Suppressor macrophage treated with lipopolysaccharide for 1 hour (primary cell): ENCODE measurements at places on chromosomes 11 and 22.

- DNase-seq = no peak
These were observed 256.4 kb upstream of the SESN3 start for GRCh38 chr11:95487391-95487790.

- no peak for DNase-seq
These were observed 14.7 kb downstream of the APOL3 start for GRCh38 chr22:36145881-36146280.

- no peak for DNase-seq
These were observed 6.3 kb downstream of the OVOL1 start for GRCh38 chr11:65793144-65793581.

DNA sequence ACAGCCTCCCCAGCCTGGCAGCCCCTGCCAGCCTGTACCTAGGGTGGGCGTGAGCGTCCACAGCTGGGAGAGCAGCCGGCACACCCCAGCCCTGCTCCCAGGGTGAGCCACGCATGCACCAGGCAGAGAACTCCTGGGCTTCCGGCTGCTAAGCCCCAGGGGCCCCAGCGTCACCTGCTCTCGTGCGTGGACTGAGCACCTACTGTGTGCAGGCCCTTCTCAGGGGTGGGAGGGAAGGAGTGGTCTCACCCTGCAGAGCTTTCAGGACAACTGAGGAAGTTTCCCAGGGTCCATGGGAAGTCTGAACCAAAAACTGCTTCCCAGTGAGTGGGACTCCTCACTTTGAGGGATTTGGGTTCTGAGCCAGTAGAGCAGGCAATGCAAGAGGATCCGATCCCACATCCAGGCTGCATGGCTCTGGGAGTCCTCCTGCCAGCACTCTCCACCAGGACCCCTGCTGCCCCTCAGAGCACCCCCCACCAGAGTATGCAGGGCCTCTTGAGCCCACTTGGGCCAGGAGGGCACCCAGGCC is 47.1 kb upstream of the PRODH start:
- DNase-seq = no peak

DNA sequence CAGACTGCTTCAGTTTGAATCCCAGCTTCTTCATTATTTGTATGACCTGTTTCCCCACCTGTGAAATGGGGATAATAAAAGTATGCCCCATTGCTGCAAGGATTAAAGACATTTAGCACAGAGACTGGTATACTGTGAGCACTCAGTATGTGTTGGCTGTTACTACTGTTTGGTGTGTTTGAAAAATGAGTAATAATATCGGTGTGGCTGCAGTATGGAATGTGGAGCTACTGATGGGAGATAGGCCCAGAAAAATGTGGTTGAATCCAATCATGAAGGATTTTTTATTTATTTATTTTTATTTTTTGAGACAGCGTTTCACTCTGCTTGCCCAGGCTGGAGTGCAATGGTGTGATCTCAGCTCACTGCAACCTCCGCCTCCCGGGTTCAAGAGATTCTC is 9.1 kb upstream of the C1QTNF4 start:
- DNase-seq = no peak

GRCh38 chr11:134503100-134503499 is 91.1 kb upstream of the B3GAT1 start:
- DNase-seq = no peak

DNA sequence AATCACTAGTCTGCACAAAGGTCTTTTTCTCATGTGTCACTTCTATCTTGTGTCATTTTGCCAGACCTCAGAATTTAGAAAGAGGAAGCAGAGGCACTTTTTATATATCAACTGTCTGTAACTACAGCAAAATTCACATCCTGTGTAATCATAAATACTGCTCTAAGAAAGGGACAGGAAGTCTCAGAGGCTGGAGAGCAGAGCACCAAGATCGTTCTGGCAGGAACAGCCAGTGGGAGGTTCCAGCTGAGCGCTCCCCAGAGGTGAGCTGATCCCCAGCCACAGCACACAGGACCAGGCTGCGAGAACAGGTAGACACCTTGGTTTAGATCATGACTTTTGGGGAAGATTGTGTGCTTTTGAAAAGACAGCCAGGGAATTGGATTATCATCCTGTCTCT is at the start of gene MS4A7:
TSS of gene MS4A7 (plus strand) at position 179 of the 400 bp plus-strand sequence. CDS start 4,610 bp downstream, outside the sequence.
- DNase-seq = peak; percentile 96

GRCh38 chr22:27472975-27473374 is 328.6 kb downstream of the MN1 start:
- DNase-seq = no peak

- no peak for DNase-seq
These were observed 1.7 kb upstream of the CALCB start for GRCh38 chr11:15071556-15072255.

DNA sequence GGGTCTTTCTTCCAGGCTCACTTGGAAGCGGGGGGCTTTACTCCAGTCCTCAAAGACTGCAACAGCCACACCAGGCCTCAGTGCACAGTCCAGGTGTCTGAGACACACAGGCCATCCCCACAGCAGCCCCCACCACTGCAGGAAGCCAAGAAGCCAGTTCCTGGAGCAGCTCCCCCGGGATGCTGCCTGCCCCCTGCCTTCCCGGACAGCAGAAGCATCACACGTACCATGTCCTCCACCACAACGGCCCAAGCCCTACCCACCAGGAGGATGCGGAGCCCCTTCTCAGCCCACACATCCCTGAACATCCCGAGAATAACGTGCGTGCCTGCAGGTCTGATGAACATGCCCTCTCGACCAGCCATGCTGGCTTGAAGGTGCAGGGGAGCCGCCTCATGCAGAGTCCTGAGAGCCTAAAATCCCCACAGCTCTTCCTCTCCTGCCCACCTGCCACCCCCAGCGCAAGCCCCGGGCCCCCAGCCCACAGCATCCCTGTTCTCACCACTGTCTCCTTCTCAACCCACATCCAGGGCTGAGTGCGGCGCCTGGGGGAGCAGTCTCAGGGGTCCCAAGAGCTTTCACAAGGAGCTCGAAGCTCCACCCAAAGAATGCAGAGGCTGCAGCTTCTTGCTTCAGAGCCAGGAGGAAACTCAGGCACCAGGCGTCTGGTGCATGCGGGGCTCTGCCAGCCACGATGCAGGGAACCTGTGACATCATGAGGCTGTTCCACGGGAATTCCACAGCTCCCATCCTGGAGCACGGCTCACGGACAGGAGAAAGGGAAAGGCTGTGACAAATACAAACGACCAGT is 209.6 kb downstream of the BRD1 start:
- no peak for DNase-seq

DNA sequence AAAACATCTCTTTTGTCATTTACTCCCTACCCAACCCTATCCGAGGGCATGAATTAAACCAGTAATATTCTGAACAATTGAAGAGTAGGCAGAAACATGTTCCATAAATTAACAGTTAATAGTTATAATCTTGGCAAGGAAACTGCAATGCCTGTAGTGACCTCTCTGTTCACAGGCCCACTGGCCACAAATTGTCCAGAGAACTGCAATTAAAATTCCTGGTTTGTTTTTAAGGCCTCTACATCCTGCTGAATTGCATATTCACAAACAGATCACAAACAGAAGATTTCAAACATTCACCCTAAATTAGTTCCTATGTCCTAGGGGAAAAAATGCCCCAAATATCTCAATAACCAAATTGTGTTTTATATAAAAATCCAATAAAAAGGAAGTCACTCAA is 143.2 kb upstream of the TRPC6 start:
- no peak for DNase-seq

- no peak for DNase-seq
These were observed 81.1 kb downstream of the DGCR2 start for GRCh38 chr22:19040888-19041703.

DNA sequence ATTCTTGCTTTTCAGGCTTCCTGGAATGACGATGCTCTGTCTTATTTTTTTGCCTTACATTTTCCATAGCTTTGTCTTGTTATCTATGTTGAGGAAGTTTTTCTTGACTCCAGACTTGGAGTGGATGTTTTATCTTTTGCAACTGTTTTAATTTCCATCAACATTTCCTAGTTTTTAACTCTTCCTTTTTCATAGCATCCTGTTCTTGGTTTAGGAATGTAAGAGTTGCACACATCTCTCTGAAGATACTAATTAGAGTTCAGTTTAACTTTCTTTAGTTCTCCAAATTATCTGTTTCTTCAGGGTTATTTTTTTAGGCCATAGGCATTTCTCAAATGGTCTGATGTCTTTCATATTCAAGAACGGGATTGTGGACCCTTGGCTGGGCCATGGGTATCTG is 10.4 kb downstream of the CLDN5 start:
- no peak for DNase-seq

- no peak for DNase-seq
These were observed 1040.0 kb downstream of the TBC1D22A start for GRCh38 chr22:47802421-47802820.

DNA sequence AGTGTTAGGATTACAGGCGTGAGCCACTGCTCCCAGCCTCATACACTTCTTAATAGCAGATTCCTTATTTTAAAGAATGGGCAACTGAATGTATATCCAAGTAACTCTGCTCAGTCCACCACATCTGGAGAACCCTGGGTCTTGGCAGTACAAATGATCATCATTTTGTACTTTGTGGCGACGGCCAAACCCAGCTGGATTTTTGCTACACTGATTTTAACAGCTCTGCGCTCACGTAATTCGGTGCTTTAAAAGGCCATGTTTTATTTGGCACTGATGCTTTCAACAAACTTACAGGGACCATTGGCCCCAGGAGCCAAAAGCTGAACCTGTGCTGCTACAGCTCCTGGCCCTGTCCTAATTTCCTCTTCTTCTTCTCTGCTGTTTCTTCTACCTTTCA is 60.8 kb upstream of the PDE3B start:
- no peak for DNase-seq

DNA sequence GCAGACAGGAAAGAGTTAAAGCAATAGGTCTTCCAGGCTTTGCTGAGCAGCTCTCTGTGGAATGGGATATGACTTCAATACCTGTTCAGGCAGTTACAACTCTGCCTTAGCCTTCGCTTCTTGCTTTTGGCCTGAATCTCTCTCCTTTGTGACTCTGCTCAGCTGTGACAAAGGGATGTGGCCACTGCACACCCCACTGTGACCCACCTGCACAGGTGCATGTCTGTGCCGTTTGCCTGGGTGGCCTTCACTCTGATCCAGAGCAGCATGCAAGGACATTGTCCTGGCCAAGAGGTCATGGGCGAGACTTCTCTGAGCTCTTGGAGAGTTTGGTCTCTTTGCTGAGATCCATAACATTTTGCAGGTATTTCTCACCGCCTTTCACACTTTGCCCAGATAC is 891.3 kb downstream of the BRD1 start:
- no peak for DNase-seq

DNA sequence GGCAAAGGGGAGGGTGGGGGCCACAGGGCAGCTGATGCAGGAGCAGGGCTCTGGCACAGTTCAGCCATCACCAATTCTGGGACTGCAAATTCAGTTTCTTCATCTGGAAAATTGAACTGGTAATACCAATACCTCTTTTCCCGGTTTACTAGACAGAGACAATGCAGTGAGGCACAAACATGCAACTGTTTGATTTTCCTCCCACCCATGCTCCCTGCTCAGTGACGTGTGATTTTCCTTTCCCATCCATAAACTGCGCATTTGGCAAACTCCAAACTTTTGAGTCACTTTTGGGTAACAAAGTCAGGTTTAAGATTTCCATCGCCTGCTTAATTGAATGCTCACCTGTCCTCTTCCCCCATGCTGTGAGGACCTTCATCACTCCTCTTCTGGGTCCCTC is 23.2 kb downstream of the P2RY2 start:
- DNase-seq = no peak

DNA sequence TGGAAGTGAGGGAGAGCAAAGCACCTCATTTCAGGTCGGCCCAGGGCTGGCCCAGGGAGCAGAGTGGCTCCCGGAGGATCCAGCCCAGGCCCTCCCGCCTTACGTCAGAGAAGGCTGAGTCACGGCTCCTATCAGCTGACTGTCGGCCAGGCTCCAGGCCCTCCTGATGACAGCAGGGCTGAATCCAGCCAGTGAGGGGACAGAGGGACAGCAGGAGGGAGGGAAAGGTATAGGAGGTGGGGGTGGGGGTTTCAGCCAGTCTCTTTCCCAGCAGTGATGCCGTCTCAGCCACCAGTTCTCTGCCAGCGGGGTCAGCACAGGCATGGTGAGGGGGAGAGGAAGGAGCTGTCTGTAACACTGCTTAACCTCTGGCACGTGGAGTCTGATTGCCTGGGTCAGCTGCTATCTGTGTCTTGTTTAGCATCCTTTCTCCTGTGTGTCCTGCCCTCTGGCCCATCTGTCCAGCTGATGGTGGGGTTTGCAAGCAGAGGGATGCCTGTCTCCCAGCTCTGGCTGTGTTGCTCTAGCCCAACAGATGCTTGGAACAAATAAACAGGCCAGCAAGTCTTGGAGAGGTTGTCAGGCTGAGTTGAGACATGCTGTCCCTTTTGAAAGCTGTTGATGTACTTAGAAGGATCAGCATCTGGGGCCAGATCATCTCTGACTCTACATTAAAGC is 74.0 kb downstream of the ADAMTS15 start:
- DNase-seq = no peak

GRCh38 chr22:42966497-42966896 is 48.5 kb downstream of the PACSIN2 start:
- DNase-seq = no peak

DNA sequence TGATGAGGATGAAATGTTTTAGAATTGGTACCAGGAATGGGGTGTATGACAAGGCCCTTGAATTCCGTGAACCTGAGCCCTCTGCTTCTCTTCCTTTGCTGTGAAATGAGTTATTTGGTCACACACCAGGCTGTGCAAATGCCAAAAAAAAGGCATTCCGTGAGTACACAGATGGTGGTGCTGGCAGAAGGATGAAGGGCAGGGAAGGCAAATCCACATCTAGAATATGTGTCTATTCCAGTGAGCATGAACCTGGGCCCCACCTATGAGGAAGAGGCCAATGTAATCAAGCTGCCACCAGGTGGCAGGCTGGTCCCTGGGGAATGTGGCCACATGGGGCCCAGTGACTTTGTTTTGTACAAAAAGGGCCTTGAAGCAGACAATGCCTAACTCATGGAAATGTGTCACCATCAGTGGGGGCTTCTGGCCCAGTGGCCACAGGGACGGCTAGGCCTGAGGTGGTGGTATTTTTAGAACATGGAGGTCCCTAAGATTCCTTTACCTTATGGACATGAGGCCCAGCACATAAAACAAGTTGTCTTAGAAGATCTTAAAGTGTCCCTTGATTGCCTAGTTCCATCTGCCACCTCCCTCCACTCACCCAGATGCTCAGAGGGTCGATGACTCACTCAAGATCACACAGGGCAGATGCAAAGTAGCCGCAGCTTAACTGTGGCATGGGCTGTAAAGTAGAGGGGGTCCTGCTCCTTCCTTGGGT is 3.9 kb upstream of the RNF215 start:
- peak; percentile 86 for DNase-seq
